ENCODE measurements at places on chromosomes 5 and 9.

GRCh38 chr5:119032656-119033055, 38.2 kb upstream of the DMXL1 start:
- no peak for DNase-seq

- DNase-seq, result no peak
Observed at GRCh38 chr5:134656690-134657089, 8.1 kb downstream of the SEC24A start.

- DNase-seq, result no peak
Observed at GRCh38 chr5:39452846-39453245, 28.1 kb upstream of the DAB2 start.

DNA sequence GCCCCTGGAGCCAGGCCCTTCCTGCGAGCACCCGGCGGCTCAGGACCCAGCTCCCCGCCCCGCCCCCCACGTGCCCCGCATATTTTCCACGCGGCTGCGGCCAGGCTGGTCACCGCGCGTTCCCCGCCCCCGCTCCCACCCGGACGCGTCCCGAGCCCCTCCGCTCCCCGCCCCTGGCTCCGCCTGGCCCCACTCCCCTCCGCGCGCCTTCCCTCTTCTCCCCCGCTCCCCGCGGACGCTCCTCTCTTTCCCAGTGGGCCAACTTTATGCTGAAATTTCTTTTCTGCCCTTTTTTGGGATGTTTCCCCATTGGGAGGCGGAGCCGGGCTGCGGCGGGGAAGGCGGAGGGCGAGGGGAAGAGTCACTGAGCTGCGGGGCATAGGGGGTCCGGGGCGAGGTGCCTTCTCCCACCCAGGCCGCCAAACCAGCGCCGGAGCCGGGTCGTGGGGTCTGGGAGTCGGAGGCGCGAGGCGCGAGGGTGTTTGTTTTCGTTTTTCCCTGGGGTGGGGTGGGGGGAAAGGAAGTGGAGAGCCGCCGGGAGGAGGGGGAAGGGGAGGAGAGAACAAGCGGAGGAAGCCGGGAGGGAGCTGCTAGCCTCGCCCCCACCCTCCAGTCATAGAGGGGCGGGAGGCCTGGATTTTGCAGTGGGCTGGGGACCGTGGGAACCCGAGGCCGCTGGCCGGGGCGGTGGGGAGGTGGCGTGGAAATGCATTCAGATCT, 1.0 kb upstream of the TPM2 start:
- DNase-seq, result no peak

- DNase-seq, result no peak
Observed at GRCh38 chr9:71878327-71879274, 32.4 kb downstream of the ABHD17B start.

DNA sequence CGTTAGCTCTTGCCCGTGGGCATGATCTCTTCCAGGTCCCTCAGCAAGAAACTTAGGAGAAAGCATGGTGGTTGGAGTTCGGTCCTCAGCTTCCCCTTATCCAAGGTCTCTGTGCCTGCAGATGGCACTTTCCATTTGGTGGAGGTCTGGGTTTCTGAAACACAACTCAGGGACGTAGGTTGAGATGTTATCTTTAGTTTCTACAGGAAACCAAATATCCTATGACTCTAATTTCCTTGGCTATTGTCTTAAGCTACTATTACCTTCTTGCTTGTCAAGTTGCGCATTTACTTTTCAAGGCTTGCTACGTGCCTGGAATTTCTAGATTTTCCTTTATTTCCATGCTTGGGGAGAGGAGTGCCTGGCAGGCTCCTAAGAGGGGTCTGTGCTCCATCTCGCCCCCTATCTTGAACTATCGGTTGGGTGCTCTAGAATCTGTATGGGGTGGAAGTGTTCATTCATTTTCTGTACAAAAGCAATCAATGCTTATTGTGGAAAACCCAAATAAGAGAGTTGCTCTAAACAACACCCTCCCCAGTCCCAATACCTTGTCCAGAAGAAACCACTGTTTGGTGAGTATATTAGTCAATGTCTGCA, 32.9 kb upstream of the KCNIP1 start:
- no peak for DNase-seq

- no peak for DNase-seq
Observed at GRCh38 chr9:91903126-91903911, 46.7 kb downstream of the ROR2 start.

GRCh38 chr5:17118631-17119030, 98.8 kb upstream of the BASP1 start:
- no peak for DNase-seq

- no peak for DNase-seq
Observed at GRCh38 chr5:169050146-169050571, 250.8 kb downstream of the SLIT3 start.

DNA sequence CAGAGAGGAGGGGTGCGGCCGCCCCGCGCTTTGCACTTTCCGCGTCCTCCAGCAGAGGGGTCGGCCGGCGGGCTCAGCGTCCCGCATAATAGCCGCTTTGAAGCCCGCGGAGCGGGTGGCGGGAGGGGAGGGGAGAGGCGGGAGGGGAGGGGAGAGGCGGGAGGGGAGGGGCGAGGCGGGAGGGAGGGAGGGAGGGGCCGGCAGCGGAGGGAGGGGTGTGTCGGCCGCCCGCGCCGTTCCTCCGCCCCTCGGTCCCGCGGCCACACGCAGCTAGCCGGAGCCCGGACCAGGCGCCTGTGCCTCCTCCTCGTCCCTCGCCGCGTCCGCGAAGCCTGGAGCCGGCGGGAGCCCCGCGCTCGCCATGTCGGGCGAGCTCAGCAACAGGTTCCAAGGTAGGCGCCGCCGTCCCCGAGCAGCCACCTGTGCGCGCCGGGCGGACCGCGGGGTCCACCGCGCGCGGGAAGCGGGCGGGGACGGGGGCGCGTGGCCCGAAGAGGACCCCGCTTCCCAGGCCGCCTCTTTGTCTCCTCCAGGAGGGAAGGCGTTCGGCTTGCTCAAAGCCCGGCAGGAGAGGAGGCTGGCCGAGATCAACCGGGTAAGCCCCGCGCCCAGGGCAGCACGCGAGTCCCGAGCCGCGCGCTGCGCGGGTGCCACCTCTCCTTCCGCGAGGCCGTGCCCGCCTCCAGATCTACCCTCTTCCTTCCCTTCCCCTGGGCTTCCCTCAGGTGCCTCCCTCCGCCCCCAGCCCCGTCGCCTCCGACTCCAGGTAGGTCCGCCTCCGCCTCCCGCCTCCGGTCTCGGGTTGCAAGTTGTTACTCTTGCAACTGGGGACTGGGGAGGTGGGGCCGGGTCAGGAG, at the start of gene AIF1L:
Gene AIF1L (plus strand): TSS at position 263 of the 857 bp plus-strand sequence. CDS start 99 bp downstream, at position 362.
- no peak for DNase-seq

- no peak for DNase-seq
Observed at GRCh38 chr5:163870441-163870840, 365.0 kb downstream of the MAT2B start.

GRCh38 chr9:131677049-131677443, 62.8 kb downstream of the RAPGEF1 start:
- no peak for DNase-seq

- no peak for DNase-seq
Observed at GRCh38 chr9:96149533-96150280, 152.3 kb downstream of the HSD17B3 start.

- no peak for DNase-seq
Observed at GRCh38 chr5:19555436-19555835, 432.6 kb downstream of the CDH18 start.

GRCh38 chr5:72036951-72037350, 70.3 kb upstream of the MAP1B start:
- no peak for DNase-seq

DNA sequence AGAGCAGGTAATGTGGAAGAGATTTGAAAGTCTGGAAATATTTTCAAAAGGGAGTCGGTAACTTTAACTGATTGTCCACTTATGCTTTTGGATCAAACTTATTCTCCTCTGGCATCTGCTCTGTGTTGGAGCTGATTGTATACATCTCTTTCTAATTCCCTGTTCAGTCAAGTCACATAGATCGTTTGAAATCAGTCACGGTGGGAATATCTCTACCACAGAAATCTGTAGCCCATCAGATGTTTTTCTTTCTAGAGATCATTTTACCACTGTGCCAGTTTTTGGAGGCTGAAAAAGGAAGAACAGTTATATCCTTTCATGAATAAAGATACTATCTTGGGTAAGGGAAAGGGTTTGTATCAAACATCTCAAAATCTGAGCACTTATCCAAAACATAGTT, 1853.3 kb downstream of the EFNA5 start:
- no peak for DNase-seq

- DNase-seq, result no peak
Observed at GRCh38 chr9:35341021-35341420, 148.9 kb upstream of the RUSC2 start.

GRCh38 chr5:111792471-111793058, 35.6 kb upstream of the NREP start:
- DNase-seq, result no peak

DNA sequence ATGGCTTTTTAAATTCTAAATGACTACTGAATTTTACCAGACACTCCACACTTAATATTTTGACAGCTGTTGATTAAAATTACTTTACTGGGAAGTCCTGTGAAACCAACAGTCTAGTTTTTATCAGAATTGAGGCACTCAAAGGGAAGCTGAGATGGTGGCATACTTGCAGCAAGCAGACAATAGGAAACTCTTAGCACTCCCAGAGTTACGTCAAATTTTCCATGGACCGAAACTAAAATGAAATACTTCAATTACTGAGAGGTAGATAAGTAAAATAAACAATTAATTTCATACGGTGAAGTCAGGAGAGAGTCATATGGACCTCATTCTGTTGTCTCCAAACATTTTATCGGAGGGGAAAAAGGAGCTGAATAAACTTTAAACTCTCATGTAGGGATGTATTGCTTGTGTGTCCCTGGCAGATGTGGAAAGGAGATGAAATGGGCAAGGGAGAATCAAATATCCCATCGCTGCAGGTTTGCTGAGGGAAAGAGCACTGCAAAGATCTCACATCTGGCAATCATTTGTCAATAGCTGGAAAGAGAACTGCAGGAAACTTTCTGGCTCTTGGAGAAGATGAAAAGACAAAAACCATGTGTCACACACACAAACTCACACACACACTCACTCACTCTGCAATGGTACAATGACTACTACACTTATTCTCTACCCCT, 189.4 kb downstream of the BNC2 start:
- no peak for DNase-seq

DNA sequence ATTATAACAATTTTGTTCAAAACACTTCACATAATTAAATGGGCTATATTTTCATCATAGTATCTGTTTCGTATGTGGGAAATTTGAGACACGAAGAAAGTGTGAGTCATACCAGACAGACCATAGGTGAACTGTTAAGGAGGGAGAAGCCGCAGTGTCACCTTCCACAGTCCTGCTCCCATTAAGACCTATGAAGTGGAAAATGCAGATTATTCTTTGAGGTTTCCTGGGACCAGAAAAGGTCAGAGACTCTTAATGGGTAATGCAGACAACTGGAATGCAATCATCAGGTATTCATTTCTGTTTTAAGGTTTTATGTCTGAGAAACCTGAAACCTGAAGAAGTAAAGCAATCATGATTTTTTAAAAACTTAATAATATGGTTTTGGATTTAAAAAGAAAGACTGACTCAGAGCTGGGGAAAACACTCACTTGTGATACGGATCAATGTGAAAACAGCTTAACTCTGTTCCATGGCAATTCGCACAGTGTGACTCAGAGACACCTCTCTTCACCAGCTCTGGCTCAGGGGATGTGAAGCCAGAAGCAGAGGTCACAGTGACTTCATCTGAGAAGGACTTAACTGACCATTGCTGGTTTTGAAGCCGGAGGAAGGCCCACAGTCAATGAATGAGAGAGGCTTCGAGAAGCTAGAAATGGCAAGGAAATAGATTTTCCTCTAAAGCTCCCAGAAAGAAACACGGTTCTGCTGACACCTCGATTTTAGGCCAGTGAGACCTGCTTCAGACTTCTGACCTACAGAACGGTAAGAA, 17.2 kb upstream of the GCNT1 start:
- DNase-seq, result no peak

DNA sequence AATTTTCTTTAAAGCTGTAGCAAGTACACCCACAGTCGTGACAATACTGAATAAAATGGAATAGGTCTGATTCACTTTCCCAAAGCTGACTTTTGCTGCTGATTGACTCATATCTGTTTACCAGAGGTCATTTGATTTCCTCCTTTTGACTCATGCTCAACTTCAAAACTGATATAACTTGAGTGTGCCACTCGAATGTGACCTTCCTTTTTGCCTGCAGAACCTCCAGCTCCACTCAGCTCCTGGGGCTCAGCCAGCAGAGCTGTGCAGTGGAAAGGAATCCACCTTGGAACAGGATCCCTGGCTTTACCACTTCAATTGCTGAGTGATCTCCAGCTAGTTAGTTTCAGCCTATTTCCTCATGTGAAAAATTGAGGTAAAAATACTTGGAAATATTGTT, 84.1 kb downstream of the FEM1C start:
- DNase-seq, result no peak

- no peak for DNase-seq
Observed at GRCh38 chr9:38065369-38066075, 3.5 kb downstream of the SHB start.

Data from activated naive CD8-positive, alpha-beta T cell treated with anti-CD3 and anti-CD28 coated beads, Interleukin-2, amount 50 U/mL, for 16 hours (primary cell).